ENCODE measurements at places on chromosomes 5 and 9.

- DNase-seq: no peak
Measured at GRCh38 chr9:128274245-128274644, 1.6 kb downstream of the GOLGA2 start.

GRCh38 chr5:147567917-147568598, 58.2 kb upstream of the DPYSL3 start:
- DNase-seq: peak; percentile 83

DNA sequence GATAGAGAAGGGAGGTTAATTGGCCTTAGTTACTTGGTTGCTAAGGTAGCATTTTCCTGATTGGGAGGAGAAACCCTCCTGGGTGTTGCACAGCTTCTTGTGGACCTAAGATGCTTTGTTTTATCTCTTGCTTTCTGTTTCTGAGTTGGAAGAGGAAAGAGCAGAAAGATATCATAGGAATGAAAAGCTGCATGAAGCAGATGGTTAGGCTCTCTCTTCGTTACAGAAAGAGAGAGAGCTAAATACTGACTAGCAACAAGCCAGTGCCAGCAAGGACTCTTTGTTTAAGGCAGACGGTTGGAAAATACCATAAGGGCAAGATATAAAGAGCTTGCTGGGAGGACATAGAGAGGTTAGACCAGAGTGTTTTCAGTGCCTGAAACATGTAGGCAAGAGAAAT, 103.1 kb downstream of the ATG10 start:
- peak; percentile 29 for DNase-seq

DNA sequence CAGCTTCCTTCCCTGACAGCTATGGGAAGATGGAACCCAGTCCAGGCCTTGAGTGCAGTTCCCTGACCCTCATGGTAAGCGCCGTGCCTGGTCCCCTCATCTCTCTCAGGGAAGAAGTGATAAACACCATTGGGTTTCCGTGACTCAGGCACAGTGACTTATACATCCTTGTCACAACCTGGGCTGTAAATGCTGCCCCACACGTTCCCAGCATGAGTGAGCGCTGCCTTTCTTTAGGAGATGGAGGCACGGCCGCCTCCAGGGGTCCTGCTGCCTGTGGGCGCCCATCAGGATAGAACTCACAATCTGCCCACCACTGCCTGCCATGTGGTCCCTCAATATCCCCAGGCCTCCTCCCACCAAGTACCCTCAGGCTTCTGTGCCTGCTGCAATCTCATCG, 8.3 kb upstream of the NKD2 start:
- DNase-seq: no peak

DNA sequence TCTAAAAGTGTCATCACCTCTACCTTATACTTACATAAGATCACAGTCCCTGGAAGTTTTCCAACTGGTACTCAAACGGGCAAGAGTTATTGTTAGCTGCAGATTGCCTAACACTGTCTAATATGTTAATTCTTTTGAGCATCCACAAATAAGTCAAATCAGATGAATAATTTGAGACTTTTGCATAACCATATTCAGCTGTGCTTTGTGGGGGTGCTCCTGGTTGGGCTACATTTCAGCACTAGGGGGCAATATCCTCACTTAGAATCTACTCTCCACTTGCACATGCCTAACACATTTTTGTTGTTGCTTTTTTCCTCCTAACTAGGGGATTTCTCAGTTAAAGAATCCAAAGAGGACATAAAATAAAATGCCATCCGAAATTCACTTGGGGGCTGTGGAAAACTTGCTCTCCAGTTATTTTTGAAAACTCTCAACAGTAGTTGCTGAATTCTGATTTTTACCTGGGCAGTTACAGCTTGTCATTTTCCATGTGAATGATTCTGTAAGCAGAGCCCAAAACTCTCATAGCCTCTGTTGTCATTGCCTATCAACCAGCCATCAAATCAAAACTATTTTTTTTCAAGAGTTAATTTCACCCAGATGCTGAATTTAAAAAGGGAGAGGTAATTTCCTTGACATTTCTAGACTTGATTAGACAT, 71.5 kb downstream of the TRIM36 start:
- peak; percentile 61 for DNase-seq

DNA sequence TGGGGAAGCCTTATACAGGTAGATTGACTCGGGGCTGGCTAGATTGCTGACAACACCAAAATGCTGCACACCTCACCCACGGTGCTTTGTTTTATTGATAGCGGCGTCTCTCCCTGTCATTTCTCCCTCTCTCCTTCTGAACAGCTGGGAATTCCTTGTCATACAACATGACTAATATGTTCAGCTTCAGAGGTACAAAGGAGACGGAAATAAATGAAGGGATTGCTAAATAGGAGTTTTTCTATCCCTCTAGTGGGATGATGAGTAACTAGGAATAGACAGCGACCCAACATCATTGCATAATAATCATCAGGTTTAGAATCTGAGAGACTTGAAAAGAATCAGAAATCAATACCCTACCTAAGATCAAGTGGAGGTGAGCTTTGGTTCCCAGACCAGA, 337.7 kb upstream of the PANK3 start:
- DNase-seq: no peak

DNA sequence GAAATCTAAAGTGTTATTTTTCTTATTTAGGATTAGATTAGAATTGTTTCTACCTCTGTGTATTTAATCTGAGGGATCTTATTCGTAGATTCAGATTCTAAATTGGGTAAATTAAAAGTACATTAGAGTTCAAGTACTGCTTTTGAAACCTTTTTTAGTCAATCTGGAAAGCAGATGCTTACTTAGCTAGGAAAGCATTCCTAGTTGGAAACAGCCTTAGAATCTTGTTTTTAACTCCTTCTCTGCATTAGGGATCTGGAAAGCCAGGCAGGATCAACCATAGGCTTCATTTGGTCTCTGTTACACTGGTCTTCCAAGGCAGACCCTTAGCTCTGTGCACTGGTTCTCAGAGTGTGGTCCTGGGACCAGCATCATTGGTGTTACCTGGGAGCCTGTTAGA, 247.4 kb downstream of the NR3C1 start:
- DNase-seq: no peak

- no peak for DNase-seq
Measured at GRCh38 chr9:106207298-106207697, 513.0 kb downstream of the TMEM38B start.

GRCh38 chr5:112511920-112512319, 92.8 kb upstream of the EPB41L4A start:
- no peak for DNase-seq

GRCh38 chr9:9392755-9393154, 1220.0 kb downstream of the PTPRD start:
- no peak for DNase-seq

GRCh38 chr5:176596689-176597416, 13.1 kb downstream of the GPRIN1 start:
- DNase-seq: peak; percentile 79

GRCh38 chr9:85117831-85118230, 448.3 kb downstream of the NTRK2 start:
- no peak for DNase-seq

DNA sequence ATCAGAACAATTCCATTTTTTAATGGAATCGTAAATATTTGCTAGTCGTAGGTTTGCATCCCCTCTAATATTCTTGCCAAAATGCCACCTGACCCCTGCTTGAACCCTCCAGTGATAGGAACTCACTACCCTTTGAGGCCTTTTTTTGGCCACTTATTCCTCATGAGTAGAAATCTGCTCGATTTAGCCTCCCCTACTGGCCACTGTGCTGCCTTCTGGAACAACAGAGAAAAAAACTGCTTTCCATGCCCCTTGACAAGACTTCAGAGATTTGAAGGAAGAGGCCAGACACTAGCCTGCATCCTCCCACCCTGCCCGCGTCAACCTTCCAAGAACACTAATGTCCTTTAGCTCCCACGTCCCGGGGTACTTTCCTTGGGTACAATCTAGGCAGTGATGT, 4.1 kb downstream of the CCDC69 start:
- DNase-seq: no peak

DNA sequence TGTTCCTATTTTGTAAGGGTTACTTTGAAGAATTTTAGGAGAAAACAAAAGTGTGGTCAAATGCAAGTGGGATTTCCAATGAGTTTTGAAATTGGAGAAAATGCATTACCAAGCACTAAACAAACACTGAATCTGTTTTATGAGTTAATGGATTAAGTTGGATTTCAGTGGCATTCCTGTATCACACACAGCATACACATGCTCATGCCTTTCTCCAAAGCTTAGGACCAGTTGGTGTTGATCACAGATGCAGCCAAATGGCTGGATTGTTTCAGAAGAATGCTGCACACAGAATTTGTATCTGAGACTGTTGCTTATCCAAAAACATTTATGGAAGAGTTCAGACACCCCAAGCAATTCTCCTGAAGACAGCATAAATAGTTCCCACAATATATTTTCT, 611.1 kb downstream of the ACTL7B start:
- no peak for DNase-seq

GRCh38 chr5:127358740-127359139, 68.1 kb downstream of the MEGF10 start:
- no peak for DNase-seq

DNA sequence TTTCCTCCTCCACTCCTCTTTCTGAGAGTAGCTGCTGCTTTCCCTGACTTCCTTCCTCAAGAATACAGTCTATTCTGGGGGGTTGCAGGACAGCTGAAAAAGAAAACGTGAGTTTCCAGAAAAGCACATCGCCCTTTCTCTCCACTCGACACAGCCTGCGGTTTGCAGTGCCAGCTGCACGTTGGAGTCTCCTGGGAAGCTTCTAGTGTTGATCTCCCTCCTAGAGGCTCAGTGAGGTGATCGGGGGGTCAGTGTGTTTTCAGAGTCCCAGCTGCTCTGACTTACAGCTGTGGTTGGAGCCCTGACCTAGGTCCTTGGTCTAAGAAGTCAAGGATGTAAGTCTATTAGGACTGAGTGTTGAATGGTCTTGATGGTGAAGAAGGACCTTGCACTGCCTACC, 25.0 kb upstream of the SUSD3 start:
- DNase-seq: no peak

DNA sequence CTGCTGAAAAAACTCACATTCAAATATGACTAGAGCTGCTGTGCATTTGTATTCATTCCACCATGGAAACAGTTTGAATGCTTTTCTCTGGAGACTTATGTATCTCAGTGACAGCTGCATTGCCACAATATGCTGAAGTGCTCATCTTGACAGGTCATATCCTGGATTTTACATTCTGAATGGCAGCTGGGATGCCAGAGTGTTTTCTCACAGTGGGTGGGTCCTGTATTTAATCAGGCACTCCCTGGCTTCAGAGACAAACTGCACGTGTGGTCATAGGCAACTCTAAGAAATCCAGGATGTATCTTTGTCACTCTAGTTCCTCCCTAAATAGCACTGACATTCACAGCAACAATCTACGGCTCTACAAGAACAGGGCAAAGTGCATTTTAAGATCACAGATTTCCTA, 75.6 kb downstream of the ST8SIA4 start:
- no peak for DNase-seq

DNA sequence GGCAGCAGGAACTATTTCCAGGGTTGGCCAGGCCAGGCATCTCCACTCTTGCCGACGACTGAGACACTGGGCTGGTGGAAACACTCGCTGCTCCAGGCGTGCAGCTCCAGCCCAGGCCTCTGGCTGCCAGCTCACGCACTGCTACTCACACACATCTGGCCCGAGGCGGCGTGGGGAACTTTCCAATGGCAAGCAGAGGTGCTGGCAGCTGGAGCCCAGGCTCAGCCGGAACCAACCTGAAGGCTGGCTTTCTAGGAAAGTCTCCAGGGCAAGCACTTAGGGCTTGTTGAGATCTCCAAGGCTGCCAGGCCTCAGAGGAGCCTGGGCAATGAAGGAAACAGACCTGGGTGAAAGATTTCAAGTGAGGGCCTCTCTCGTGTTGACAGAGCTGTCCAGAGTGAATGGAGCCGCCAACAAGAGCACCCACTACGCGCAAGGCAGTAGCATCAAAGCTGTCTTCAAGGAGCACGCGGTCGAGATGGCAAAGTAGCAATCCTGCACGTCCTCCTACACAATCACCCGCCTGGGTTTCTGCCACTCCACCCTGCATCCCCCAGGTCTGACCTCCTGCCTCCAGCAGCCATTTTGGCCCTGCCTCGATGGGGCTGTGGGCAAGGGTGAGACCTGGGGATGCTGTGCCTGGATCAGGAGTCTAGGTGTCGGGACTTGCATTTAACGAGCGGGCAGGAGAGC, 14.4 kb downstream of the SH3PXD2B start:
- no peak for DNase-seq

- no peak for DNase-seq
Measured at GRCh38 chr5:156366521-156366920, 39.6 kb downstream of the SGCD start.

DNA sequence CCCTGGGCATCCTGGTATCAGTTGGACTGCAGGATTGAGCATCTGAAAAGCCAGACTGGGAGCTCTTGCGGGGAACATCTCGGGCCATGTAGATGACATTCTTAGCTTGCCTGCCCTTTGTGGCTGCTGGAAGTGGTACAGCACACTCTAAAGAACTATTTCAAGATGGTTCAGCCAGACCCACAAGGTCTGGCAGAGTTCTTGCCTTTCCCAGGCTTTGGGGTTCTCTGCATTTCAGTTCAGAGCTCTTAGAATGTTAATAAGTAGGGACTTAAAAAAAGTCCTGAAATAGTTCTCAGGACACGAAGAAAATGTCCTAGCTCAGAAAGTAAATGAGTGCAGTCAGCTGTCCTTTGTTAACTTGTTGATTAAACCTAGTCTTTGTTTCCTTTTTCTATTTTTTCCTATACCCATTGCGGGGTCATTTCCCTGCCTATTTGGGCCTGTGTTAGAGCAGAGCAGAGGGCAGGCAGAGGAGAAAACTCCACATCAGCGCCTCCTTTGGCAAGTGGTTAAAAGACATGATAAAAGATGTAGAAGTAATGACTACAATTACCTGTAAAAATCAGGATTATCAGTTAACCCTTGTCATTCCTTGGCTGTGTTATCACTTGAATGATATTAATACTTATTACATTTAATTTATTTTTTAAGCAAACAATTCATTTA, 291.5 kb downstream of the ZSWIM6 start:
- peak; percentile 63 for DNase-seq

DNA sequence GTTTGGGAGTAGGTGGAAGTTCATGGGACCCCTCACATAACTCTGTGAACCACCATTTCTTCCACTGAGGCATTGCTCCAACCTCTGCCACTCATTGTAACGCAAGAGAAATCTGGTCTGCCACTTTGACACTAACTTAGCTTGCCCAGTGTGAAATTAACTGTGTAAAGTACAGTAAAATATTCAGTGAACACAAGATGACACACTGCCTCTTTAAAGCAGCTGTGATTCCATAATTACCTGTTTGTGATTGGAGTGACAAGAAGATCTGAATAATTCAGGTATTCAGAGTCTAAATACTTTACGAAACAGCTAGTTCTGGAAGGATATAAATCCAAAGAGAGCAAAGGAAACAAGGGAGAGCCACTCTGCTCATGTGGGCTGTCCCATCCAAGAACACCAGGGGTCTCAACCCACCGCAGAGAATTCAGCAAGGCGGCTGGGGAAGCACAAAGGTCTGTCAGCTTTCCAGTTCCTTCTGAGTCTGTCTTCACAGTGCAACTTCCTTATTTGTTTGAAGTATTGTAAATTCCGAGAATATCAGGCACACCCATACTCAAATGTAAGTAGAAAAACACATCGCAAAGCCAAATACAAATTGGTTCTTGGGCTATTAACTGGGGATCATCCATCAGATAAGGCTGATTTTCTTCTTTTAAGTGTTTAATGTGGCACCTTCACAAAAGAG, 86.9 kb downstream of the GNAQ start:
- DNase-seq: peak; percentile 41

GRCh38 chr5:159338118-159338517, 7.8 kb upstream of the IL12B start:
- no peak for DNase-seq

GRCh38 chr5:53856506-53856905, 296.1 kb downstream of the NDUFS4 start:
- no peak for DNase-seq

All from neural progenitor cell (in vitro differentiated cells).